ENCODE measurements at places on chromosomes 7 and 10. TPM values are rescaled to one million over a fixed set of nuclear protein-coding genes. Genes with fewer than 3 reads are reported as not detected.
A peak's percentile ranks its signal among the peaks of the same experiment; 100 is the strongest.

DNA sequence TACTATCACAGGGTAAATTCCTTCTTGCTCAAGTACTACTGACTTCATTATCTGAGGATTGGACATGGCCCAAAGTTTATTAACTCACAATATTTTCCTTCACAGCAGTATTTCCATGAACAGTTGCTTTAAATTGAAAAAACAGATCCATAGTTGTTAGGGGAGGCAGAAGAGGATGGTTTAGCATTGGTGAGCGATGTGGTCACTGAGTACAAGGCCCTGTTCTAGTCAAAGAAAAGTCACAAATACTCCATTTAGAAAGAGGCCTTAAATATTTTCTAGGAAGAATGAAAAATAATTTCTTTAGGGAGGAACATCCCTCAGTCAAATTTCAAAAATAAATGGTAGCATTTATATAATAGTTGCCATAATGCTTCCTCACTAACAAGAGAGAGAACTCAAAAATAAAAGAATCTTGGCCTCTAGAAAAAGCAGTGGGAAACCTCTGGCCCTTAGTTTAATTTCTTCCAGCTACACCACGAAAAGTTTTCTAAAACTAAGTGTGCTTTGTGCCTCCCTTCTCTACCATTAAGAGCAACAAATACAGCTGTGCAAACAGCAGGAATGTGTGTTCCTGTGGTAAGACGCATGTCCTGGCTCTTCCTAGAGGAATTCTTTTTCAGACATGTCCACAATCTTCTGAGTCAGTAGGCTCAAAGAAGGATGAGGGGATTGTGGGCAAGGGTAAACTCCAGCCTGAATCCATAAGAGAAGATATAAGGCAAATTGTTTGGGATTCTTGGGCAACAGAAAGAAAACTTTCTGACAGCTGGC lies 105.7 kb downstream of the HOXA1 start:
- no peak for DNase-seq

GRCh38 chr10:75616874-75617478 lies 185.6 kb downstream of the LRMDA start:
- no peak for DNase-seq

DNA sequence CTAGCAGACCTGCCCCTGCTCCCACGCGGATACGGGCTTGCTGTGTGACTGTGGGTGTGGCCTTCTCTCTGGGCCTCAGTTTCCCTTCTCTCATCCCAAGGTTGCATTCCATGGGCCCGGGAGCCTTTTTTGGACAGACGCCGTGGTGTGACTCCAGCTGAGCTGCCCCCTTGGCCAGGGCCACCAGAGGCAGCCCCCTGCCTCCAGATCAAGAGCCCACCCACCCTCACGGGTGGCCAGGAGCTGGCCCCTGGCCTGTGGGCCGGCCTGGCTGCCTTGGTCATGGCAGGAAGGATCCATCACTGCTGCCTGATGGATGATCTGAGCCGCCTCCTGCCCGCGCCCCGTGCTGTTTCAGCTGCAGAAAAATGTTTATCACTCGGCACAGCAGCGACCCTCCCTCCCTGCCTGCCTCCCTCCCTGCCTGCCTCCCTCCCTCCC lies 27.8 kb upstream of the ELFN1 start:
- no peak for DNase-seq

SGMS1 gene
- polyA plus RNA-seq: 54.0 TPM

DNA sequence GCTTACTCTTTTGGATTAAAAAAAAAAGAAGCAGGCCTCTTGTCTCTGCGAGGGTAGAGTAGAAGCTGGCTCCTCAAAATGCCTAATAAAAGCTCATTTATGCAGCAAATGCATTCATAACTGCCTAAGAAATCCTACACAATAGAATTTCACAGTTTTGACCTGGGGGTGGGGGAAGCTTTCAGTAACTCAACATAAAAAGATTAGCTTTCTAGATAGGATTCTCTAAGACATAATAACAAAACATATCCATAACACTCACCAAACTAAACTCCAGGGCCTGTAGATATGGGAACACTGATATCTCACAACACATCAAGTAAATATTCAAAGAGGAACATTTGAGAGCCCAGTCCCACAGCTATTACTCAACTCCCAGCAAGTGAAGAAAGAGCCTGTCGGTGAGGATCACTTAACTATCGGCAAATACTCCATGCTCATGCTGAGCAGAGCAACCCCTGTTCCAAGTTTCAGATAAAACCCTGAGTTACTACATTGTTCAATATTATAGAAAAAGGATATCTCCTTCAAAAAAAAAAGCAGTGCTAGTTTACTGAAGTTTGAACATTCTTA lies 88.1 kb downstream of the COBL start:
- DNase-seq: no peak

DNA sequence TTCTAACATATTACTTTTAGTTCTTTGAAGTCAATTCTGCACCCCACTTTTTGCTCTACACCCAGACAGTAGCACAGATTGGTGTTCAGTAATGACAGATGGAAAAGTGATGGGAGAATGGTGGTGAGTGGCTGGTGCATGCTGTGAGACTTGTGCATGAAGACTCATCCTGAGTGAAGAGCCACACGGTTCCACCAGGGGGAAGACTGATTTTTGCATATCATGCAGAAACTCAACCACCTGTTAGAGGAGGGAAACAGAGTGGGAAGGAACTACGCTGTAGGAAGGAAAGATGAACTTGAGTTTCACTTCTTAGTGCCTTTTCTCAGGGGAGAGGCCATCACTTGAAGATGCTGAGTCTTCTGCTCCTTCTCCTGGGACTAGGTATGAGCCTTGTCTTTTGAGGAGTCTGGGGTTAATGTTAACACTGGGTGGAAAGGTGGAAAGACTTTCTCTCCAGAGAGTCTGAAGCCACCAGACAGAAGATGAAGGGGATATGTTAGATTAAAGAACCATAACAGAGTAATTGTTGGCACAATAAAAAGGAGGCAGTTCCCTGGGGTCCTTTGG lies 9.3 kb upstream of the PRSS1 start:
- no peak for DNase-seq

ANKRD30A gene
- polyA plus RNA-seq: not detected

GRCh38 chr7:2796358-2797352 lies 47.5 kb downstream of the GNA12 start:
- no peak for DNase-seq

GRCh38 chr7:16417906-16418305 lies 3.4 kb downstream of the CRPPA start:
- peak; percentile 35 for DNase-seq

GRCh38 chr7:143288836-143289235 lies 685 bp downstream of the CASP2 start:
- DNase-seq: no peak

- no peak for DNase-seq
Measured at GRCh38 chr7:31145339-31145738, 93.2 kb downstream of the ADCYAP1R1 start.

- no peak for DNase-seq
Measured at GRCh38 chr7:75814407-75814947, 871 bp upstream of the CCL24 start.

PDSS1 gene
- polyA plus RNA-seq: 11.2 TPM

DNA sequence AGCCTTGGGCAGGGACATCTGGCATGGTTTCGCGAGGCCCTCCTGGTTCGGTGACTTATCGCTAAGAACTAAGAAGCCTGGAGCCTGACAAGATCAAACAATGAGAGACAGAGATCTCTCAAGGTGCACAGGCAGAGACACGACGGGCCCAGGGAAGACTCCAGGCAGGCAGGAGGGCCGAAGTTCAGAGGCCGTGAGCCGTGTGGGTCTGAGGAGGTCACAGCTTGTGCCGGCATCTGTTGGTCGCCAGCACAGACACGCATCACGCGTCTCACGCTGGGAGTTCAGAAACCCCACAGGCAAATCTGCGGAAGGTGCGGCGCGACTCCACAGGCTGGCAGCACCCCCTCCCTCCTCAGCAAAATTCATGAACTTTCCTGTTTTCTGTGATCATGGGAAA lies 314.0 kb downstream of the DNAJB6 start:
- DNase-seq: no peak

GRCh38 chr10:89064748-89065147 lies 74.2 kb downstream of the FAS start:
- no peak for DNase-seq

PPIF gene
- polyA plus RNA-seq: 30.4 TPM

MAGI2 gene
- polyA plus RNA-seq: 6.3 TPM

PAPOLB gene
- polyA plus RNA-seq: 0.15 TPM

AQP1 gene
- polyA plus RNA-seq: 91.6 TPM

GRCh38 chr7:130379921-130380860 lies at the start of gene CPA1:
Gene CPA1, plus strand, starts transcription at chr7:130380494. Its CDS starts 27 bp downstream, at chr7:130380521.
- no peak for DNase-seq

DNA sequence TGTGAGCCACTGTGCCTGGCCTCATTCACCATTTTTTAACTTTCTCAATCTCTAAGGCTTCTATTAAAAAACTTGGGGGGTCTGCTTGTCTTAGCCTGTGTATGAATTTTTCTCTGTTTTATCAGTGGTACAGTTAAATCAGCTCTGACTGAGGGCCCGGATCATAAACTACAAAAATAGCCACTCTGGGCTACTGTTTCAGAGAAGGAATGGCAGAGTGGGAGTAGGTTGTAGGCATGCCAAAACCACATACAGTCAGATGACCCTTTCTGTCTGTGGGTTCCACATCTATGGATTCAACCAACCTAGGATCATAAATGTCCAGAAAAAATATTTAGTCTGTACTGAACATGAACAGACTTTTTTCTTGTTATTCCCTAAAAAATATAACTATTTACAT lies 21.3 kb downstream of the TBC1D12 start:
- no peak for DNase-seq

DNA sequence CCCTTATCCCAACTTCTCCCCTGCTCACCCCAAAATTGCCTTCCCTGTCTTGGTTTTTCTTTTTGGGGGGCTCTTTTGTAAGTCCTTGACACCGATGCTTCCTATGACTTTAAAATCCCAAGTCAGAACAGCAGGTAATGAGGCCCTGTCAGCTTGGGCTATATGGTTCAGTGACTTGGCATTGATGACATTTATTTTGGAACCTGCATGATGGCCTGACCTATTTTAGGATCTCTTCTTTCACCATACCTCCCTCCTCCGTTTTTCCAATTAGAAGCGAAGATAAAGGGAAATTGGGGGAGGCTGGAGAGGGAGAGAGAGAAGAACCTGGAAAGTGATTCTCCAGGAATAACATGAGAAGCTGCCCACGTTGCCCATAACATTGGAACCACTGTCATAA lies 424.9 kb upstream of the AUTS2 start:
- no peak for DNase-seq

DNA sequence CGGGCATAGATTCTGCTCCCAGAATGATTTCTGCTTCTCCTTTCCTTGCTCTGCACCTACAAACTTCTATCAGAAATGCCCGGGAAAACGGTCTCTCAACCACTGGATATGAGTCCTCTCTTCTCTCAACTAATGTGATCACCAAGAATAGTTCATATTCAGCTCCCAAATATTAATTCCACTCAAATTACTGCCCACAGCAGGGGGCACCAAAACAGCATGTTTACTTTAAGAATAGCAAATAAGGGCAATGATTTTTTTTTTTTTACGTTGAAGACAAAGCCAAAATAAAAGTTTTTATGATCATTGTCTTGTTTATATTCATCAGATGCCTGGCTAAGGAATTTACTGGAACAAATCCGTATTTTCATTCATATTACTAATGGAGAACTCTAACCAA lies 94.9 kb upstream of the PRSS1 start:
- no peak for DNase-seq

- no peak for DNase-seq
Measured at GRCh38 chr7:85095366-85095765, 91.5 kb downstream of the SEMA3D start.

DNA sequence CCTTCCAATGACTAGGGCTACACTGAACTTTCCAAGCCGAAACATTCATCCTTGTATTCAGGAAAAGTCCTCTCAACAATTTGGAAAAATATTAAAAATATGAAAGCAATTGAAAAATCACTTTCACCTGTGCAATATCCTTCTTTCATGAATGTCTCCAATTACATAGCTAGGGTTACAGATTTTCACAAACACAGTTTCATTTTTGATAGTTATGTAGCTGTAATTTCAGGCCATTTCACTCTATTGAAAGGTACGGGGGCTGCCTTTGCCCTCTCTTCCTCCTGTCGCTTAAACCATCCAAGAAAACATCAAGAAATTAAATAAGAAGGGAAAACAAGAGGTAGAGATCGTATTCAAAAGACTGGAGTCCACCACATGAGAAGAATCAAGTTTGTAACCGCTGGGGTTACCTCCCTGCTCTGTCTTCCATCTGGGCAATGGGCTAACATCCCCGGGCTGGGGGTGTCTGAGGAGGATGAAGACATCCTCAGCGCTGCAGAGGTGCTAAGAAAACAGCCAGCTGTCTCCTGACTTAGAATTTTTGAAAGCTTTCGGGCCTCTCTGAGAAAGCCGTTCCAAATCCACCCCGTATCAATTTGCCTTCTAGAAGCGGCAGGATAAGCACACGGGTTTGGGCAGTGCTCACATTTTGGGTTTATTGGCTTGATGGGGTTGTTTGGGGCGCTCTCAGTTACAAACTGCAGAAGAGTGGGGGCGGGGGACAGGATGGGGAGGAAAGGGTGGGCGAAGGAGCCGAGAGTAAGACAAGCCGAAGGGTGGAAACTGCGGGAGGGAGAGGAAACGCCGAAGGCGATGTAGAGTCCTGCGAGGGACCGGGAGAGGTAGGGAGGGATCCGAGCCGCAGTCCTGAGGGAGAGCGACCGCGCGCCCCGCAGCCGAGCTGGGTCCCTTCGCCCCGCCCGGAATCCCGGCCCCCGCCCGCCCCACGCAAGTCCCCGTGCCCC lies 24.3 kb upstream of the VAX1 start:
- no peak for DNase-seq

DNA sequence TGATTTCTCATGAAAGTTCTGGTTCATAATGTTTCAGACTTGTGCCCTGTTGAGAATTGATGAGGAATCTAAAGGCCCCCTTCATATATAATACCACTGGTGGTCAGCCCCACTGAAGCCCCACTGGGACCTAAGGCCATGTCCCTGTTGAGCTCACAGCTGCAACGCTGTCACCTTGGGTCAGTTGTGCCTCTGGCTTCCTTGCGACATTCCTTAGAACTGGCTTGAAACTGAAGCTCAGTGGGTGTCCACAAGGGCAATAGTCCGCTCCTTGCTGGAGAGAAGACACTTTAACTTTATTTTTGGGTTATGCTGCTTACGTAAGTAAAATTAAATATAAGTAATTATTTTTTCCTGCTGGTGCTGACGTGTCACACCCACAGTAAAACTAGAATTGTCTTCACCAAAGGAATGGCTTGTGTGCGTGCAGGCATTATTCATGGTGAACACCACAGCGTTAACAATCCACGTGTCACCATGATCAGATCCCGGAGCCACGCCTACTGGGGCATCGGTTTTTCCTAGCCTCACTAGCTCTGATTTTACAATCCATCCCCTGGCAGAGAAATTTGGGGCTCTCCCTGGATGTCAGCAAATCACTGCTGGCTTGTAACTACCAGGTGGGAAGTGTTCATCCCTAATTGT lies 66.5 kb downstream of the BICC1 start:
- no peak for DNase-seq

DNA sequence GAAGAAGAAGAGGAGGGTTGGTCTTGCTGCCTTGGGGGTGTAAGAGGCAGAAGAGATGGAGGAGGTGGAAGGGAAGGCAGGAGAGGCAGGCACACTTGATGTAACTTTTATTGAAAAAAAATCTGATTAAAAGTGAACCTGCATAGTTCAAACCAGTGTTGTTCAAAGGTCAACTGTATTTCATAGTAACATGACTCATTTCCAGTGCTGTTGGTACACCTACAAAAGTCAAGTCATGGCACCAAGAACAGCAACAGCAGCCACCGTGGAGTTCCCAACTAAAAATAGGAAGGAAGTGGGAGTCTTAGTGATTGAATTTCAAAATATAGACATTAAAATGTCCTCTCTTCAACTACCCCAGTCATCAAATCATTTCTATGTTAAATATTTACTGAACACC lies 88.5 kb downstream of the CTNNA3 start:
- no peak for DNase-seq

OR2A7 gene
- polyA plus RNA-seq: 25.2 TPM

- peak; percentile 23 for DNase-seq
Measured at GRCh38 chr10:59708816-59709394, 745 bp downstream of the SLC16A9 start.
